Substantia nigra (tissue), 51 donors: ENCODE measurements at places on chromosomes 6 and 20.

DNA sequence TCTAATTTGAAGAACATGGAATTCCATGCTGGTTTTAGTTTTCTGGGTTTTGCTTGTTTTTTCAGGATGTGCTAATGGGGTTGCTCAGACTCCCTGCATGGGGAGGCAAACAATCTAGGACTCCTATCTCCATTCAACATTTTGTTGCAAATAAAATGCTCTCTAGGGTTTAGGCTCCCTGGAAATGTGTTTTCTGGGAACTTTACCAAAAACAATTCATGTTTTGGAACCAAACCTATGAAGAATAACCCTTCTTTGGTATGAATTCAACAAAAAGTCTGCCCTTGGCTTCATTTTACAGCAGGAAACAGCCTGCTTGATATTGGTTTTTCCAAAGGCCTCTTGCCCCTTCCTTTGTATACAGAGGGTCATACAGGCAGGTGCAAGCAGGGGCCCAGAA is 217.7 kb downstream of the FOXA2 start:
- no peak for DNase-seq

GRCh38 chr6:168397012-168397411 is 44.0 kb upstream of the SMOC2 start:
- DNase-seq, result no peak

DNA sequence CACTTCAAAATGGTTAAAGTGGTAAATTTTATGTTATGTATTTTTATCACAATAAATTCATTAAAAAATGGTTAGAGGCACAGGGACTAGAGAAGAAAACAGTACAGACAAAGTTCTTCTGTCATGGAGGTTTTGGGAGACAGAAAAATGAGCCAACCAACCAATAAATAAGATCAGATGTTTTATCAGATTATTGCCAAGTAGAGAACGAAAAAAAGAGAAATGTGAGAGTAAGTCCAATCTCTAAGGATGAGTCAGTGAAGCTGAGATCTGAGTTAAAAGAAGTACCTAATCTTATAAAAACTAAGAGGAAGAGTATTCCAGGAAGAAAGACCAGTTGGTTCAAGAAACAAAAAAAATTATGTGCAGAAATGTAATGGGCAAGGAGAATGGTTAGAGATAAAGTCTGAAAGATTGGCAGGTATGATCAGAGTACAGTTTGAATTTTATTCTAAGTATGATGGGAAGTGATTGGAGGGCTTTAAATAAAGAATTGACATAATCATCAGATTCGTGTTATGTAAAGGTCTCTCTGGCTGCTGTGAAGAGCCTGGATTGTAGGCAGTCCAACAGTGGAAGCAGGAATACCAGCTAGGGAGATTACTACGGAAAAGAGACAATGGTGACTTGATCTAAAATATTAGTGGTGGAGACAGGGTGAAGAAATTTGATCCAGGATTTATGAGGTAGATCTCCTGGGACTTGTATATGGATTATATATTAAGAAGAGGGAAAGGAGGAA is 79.6 kb downstream of the RCAN2 start:
- DNase-seq, result no peak

DNA sequence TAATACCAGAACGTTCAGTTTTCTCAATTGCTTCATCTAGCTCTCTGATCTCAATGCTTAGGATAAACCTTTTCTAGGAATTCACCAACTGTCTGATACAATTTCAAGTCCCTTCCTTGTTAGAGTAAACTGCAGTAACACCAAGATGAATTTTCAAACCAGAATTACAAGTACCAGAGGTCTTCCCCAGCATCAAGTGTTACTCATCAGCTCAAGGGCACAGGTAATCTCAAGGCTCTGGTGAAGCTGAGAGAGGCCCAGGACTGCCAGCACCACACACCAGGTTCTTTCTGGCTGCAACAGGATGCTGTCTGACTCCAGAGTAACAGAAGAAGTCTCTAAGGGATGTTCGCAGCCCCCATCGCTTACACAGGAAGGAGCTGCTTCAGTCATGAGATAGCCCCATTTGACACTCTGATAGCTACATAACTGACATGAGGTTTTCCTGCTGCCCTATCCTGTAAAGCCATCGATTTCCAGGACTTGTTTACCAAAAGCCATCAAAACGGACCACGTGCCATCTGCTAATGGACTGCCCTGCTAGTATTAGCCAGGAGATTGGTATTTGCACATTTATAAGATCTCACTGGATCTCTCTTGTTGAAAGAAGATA is 549.4 kb downstream of the UTRN start:
- no peak for DNase-seq

DNA sequence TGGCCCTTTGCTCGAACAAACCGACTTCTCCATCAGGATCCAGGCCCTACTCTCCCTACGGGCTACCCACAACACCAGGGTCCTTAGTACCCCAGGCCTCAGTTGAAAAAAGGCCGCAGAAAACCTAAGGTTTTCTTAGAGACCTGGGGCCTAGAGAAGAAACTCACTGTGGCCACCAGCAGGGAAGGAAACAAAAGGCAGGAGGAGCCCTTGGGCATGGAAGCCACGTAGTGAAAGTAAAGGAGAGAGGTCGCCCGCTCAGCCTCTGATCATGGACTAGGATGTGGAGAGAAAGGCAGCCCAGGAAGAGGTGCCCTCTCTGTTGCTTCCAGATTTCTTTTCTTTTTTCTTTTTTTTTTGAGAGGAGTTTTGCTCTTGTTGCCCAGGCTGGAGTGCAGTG is 31.5 kb downstream of the CPNE5 start:
- DNase-seq, result no peak

DNA sequence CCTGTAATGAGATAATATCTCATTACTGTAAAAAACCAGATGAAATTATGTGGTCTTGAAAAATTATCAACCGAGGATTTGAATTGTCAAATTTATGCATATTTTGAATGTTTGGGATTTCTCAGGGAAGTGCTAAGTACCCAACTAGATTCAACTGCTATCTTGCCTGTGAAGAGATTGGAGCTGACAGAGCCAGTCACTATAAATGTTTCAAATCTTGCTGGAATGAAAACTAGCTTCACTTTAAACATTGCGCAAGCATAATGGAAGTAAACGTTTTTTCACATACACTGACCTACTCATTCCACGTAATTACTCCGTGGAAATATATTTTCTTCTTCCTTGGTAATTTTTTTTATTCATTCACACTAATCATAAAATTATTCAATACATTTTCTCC is 46.7 kb downstream of the TMEM170B start:
- no peak for DNase-seq

- DNase-seq, result no peak
These were observed 95.1 kb upstream of the FOXP4 start for GRCh38 chr6:41451039-41451438.

DNA sequence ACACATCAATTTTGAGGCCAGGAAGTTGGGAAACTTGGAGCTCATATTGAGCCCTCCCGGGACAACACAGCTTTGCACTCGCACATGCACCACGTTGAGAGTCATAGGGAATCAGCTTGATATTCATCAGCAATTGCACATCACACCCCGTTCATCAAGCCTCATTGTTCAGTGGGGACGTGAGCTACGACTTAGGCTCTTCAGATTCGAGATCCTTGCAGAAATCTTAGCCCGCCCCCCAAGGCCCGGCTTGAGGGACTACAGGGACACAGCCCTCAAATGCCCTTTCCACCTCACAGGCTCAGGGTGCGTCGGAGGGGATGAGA is 93.0 kb upstream of the MAFB start:
- DNase-seq, result no peak

DNA sequence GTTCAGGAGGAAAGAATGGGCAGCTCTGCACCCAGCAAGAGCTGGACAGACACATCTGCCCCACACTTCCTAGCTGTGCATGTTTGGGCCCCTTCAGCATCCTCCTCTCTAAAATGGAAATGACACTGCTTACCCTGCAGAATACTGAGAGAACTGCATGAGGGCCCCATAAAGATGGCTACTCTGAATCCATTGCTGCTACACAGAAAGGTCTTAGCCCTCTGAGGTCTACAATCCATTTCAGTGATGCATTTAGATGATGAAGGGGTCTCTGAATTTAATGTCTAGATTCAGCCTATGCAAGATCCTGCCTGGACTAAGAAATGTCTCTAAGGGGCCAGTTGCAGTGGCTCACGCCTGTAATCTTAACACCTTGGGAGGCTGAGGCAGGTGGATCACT is 11.3 kb downstream of the BMP7 start:
- no peak for DNase-seq

- DNase-seq, result no peak
These were observed 204.9 kb downstream of the EPM2A start for GRCh38 chr6:145530454-145530853.

DNA sequence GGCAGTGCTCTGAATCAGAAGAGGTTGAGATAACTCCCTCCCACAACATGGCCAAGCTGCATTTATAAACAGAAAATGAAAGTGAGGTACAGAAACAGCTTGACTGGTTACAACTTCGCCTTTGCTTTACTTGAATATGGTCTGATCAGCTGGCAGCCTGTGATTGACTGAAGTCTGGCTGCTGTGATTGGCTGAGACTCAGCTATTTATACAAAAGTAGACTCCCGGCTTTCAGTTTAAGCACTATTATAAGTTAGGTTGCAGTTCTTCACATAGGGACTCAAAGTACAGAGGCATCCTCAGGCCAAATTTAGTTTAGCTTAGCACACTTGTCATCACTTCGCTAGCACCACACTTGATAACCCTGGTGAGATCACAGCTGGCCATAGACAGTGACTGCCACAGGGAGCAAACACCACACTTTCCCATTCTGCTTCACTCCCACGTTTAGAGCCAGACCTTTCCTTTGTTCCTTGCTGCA is 362.6 kb downstream of the EPM2A start:
- DNase-seq, result no peak

DNA sequence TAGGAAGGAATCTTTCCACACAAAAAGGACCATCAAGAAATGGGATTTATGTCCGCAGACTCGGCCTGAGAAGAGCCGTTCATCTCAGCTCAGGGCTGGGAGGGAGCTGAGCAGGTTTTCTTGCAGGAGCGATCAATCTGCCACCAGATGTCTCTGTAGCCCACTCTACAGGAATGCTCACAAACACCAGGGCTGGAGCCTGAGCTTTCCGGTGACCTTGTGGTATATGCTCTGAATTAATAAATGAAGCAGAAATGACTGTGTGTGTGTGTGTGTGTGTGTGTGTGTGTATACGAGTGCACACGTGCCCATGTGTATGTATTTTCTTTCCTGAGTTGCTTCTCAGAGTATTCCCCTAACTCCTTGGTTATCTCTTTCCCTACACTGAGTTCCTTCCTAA is 12.0 kb downstream of the CD83 start:
- DNase-seq, result no peak

DNA sequence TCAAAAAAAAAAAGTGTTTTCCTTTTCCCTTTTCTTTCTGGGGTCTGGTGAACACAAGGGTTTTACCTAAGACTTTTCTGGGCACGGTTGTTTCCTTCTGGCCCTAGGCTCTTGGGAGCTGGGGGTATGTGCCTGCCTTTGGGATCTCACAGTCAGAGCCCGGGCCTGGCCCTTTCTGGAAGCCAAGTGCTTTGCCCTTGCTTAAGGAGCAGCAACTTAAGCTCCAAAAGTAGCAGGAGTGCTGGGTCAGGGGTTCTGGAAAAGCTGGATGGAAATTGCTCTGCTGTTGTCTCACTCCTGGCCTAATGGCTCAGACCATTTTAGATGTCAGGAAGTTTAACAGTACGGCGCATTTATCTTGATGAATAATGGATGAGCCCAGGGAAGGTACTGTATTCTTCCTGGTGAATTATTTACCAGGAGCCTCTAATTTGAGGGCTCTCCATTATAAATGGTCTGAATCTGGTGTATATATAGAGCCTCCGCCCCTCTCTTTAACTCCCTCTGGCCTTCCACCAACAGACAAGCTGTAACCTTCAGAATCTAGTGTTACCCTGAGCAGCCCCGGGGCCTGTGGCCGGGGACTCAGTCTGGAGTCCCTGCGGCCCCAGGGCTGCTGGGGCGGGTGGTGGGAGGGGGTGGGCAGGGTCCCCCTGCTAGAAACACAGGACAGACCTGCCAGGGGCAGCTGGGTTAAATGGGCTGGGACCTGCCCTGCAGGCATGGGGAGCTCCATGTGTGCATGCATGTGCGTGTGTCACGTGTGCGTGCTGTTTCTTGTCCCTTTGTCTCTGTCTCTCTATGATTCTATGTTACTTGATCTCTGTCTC is 37.5 kb downstream of the PTK7 start:
- DNase-seq, result no peak
